ENCODE measurements at places on chromosomes 5 and 9.

DNA sequence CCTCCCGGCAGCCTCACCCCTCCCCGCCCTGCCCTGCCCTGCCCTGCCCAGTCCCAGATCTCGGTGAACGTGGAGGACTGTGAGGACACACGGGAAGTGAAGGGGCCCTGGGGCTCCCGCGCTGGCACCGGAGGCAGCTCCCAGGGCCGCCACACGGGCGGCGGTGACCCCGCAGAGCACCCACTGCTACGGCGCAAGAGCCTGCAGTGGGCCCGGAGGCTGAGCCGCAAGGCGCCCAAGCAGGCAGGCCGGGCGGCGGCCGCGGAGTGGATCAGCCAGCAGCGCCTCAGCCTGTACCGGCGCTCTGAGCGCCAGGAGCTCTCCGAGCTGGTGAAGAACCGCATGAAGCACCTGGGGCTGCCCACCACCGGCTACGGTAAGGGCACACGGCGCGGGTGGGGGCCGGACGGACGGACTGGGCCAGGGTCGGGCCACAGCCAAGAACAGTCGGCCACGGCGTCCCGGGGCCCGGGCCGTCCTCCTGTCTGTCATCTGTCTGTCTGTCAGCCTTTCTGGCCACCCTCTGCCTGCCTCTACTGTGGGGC lies 84.2 kb downstream of the KCNT1 start:
- DNase-seq: no peak

- no peak for DNase-seq
These were observed 20.3 kb downstream of the LMX1B start for GRCh38 chr9:126633881-126634558.

DNA sequence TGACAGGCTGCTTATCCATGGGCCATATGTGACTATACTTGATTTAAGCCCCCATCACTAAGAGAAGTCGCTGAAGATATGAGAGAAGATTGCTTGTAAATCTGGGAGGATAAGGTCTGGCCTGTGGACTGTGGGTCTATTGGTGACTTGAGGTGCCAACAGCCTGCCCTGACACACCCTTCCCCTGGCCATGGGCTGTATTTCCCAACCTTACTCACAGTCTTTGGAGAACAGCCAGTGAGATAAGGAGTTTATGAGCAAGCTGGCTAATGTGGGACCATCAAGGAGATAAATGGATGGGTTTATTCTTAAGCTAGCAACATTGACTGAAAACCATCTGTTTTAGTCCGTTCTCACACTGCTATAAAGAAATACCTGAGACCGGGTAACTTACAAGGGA lies 231.3 kb downstream of the ZSWIM6 start:
- DNase-seq: no peak

DNA sequence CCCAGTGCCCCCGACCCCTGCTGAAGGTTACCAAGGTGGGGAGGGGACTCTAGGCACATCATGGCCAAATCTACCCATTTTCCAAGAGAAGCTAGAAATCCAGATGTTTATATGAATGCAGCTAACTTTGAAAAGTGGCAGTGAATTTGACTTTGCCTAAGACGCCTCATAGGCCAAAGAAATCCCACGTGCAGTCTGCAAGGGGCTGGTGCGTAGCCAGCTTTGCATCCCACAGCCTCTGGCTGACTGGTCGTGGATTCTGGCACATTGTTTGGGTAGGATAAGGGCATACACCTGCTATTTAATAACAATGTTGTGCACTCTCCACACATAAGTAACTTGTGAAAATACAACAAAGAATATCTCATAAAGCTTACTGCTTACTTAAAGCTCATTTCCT lies 3.5 kb upstream of the GADD45G start:
- DNase-seq: no peak

DNA sequence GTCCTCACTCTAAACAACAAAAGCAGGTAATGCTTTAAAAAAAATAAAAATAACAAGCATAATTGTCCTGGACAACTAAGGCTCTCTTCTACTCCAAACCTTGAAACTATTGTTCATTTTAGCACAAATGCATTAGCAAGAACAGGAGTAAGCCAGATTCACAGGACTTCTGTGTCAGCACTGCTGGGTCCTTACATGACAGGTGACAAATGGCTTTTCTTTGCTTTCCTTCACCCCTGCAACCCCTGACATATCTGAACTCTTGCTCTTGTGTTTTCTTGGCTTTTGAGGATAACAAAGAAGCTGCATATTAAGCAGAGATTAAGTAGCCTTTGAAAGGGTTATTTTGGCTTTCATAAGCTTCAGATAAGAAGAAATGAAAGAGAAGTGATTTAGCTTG lies 71.1 kb downstream of the ZNF474 start:
- no peak for DNase-seq

DNA sequence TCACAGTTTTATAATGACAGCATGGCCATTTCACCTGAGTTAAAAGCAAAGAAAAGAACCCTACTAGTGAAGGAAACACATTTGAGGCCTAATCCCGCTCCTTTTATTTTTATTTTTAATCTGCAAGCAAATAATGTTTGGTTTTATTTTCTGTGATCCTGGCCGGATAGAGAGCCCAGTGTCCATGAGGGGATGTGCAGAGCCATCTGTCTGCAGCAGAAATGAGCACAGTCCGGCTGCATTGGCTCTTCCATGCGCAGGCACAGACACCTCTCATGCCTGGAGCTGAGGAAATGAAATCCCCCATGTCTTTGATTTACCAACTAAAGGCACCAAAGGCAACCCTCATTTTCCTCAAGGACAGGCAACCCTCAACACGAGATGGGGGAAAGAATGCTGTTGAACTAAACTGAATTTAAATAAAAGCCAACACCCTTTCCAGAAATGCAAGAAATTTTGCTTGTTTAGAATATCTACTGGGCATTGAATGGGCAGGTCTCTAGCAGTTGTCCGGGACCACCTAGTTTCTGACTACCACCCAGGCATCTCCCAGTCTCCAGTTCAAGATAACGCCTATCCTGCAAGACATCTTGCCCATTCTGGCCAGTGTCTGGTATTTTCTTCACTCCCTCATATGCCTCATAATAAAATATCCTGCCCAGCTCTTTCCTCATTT lies 47.9 kb upstream of the SEMA6A start:
- DNase-seq: no peak

GRCh38 chr5:143044265-143044664 lies 274.1 kb downstream of the ARHGAP26 start:
- DNase-seq: no peak

- no peak for DNase-seq
These were observed 6.0 kb downstream of the PTTG1 start for GRCh38 chr5:160427607-160428006.

DNA sequence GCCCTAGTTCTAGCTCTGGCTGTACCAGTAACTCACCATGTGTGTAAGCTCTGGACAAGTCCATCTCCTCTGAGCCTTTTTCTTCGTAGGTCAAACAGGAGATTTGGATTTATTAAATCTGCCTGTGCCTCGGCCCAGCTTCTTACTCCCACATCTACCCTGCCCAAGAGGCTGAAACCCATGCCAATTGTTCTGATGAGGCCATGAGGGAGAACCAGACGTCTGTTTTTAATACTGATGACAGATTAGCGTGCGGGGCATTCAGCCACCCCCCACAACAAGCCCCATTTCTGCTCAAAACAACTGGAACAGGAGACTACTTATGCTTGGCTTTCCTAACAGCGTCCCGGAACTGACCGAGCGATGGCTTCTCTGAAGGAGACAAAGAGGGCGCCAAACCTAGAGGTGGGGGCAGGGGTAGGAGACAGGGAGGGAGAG lies 81.2 kb upstream of the TRIM32 start:
- no peak for DNase-seq

- DNase-seq: no peak
These were observed 47.7 kb upstream of the STK32A start for GRCh38 chr5:147187099-147187540.

GRCh38 chr5:138725153-138725817 lies 27.9 kb upstream of the CTNNA1 start:
- peak; percentile 84 for DNase-seq

GRCh38 chr5:2681476-2681875 lies 70.0 kb downstream of the IRX2 start:
- DNase-seq: no peak

GRCh38 chr5:108818613-108819272 lies 71.0 kb downstream of the FER start:
- DNase-seq: no peak

DNA sequence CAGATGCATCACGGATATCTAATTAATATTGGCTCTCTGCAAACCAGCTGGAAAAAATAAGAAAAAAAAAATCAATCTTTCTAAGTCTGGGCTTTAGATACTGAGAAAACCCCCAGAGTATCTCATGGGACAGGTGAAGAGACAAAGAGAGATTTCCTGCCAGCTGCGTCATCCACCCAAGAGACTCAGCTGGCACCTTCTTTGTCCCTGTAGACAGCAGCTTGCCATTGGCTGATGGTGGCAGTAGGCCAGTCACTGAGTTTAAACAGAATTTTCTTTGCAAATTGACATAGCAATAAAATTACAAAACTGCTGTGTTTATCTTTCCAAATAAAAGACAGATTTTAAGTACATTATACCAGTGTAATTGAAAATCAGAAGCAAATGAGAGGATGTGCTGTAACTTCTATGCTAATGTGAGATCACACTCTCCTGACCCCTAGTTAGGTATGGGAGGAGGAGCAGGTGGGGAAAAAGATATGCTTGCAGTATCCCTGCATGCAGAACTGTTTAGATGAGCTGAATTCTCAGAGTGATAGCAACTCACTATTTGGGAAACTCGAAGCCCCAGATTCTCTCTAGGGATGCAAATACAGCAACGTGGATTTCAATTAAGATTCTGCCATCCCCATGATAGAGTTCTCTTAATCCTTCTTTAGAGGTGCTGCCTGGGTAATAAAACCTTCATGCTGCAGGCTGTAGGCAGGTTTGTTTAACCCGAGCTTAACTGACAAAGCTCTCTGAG lies 72.2 kb downstream of the NMUR2 start:
- DNase-seq: no peak

GRCh38 chr9:132694144-132694543 lies 23.9 kb downstream of the GTF3C4 start:
- DNase-seq: no peak

DNA sequence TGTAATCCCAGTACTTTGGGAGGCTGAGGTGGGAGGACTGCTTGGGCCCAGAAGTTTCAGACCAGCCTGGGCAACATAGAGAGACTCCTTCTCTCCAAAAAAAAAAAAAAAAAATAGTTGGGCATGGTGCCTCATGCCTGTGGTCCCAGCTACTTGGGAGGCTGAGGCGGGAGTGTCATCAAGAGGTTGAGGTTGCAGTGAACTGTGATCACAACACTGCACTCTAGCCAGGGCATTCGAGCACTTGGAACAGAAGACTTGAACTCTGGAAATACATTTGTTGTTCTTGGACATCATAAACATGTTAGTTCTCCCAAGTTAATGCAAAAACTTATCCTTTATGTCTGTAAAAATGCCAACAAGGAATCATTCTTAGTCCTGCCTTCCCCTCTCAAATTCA lies 29.6 kb downstream of the EHMT1 start:
- DNase-seq: no peak

DNA sequence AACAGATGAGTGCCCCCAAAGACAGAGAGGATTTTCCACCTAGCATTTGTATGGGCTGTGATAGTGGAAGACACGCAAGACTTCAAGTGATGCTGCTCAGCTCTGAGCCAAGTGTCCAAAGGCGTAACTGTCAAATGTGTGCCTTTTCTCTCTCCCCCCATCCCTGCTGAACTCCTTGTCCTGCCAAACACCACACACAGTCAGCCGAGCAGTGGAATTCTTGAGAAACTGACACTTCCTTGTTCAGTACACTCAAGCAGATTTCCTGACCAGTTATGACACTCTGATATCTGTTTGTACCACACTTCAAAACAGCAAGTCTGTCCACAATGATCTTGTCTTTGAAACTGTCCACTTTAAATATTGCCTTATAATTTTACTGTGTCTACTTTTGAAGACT lies 166.4 kb downstream of the PIK3R1 start:
- DNase-seq: no peak

DNA sequence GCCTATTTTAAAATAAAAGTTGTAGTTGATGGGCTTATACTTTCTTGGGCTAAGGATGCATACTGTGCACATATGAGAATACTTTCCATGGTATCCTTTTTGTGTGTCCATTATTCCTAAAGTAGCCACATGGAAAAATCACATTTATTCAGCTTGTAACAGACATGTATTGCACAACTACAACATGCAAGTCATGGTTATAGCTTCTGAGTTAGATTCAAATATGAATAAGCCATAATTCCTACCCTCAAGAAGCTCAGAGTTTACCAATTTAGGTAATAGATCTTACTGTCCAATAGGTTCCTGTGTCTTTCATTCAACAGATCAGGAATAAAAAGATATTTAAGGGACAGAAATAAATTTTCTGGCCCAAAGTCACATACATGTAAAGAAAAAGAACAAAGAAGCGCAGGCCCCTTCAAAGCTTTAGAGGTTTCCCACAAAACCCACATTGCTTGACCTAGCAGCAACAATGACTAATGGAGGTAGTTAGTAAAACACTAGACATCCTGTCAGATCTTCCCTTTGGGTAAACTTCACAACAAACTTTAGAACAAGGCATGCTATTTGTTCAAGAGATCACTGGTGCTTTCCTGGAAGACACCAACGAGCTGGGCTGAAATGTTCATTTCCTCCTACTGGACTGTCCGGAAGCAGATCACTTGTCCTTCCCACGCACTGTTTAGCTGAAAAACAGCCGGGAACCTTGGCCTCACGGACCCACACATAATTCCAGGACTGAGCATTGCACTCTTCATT lies 78.4 kb upstream of the ITGA1 start:
- DNase-seq: no peak

- DNase-seq: no peak
These were observed 181.3 kb downstream of the RAB3C start for GRCh38 chr5:58764199-58764598.

GRCh38 chr5:109964136-109964535 lies 274.4 kb downstream of the MAN2A1 start:
- no peak for DNase-seq

DNA sequence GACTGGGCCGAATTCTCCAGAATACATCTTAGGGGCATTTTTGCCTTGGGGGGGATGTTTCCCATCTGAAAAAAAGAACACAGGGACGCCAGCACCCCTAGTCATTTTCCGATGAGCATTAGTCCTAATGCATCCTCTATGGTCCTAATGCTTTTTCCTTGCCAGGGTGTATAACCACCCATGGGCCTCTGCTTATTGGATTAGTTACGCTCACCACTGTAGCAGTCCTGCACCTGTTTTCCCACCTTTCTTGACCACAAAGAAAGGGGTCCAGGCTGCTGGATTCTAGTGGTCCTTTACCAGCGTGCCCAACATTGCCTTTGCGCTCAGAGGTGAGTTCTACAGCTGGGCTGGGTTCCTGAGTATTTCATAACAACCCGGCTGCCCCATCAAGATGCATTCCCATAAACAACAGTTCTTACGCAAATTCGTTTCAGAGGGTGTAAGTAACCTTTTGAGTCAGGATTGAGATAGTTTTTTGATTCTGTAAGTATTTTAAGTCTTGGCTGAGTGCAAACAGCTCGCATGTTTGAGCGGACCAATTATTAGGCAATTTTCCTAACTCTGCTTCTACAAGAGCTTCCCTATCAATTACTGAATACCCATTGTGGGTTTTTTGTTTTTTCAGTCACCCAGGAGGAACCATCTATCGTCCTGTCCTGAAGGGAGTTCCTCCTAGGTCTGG lies 135.1 kb downstream of the DROSHA start:
- no peak for DNase-seq

GRCh38 chr9:126763130-126763764 lies 41.6 kb upstream of the ZBTB43 start:
- DNase-seq: no peak

GRCh38 chr9:135375001-135375400 lies 104.6 kb upstream of the PPP1R26 start:
- DNase-seq: no peak

Measured in SK-N-MC (cell line).